ENCODE measurements at places on chromosomes 11 and 22.

- DNase-seq = no peak
Measured at GRCh38 chr11:4884361-4884760, 2.7 kb downstream of the OR51T1 start.

DNA sequence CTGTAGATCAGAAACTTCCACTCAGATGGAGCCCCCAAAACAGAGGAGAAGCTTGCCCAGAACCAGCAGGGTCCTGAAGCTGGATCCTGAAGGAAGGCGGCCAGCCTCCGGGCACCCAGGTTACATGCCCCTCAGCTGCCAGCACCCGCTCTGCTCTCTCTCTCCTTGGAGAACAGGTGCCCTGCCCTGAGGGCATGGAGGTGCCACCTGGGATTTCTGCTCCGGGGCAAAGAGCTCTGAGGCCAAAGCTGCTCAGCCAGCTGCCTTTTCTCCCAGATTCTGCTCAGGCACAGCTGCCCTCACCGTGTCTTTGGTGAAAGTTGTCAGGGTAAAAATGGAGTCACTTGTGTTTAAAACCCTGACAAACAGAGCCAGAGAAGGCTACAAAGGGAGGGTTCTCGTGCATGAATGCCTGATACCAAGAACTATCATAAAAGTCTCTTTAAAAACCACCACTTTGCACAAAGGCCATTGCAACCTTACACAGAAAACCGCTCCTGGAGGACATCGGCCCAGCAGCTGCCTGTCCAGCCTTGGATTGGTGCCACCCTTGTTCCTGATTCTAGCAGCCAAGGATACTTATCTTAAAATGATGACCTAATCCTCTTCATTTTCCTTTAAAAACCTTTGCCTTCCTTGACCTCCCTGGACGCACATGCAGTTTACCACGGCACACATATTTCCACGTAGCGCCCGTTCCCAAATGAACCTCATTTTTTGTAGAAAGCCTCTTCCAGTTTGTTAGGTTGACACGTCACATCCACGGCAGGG lies 140.0 kb downstream of the CACNA1I start:
- DNase-seq = no peak

- DNase-seq = no peak
Measured at GRCh38 chr11:121372671-121373429, 79.3 kb upstream of the SORL1 start.

DNA sequence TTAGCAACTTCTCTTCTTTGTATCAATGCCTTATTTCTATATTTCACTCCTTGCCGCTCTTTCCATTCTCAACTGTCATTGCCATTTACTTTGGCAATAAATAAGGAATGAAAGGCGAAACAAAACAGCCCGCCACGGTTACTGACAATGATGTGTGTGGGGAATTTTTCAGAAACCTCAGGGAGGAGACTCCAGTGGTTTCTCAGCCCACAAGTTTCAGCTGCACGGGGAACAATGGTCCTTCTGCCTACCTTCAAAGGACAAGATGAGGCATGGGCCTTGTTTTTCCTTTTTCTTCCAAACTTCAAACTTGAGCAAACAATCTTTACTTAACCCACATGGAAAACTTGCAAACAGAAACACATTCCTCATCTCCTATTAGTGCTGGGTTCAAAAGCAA lies 409.4 kb downstream of the METTL15 start:
- DNase-seq = no peak

- DNase-seq = no peak
Measured at GRCh38 chr11:125102510-125102909, 8.9 kb downstream of the TMEM218 start.

DNA sequence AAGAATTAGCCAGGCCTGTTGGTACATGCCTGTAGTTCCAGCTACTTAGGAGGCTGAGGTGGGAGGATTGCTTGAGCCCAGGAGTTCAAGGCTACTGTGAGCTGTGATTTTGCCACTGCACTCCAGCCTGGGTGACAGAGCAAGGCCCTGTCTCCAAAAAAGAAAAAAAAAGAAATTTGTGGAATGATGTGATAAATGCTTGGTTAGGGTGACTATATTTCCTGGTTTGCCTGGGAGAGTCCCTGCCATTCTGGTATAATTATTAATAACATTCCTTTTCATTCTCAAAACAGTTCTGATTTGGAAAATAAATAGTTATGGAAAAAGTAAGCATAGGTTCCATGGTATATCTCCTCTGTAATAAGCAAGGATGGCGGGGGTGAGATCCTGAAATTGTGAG lies 74.8 kb downstream of the SWAP70 start:
- no peak for DNase-seq

DNA sequence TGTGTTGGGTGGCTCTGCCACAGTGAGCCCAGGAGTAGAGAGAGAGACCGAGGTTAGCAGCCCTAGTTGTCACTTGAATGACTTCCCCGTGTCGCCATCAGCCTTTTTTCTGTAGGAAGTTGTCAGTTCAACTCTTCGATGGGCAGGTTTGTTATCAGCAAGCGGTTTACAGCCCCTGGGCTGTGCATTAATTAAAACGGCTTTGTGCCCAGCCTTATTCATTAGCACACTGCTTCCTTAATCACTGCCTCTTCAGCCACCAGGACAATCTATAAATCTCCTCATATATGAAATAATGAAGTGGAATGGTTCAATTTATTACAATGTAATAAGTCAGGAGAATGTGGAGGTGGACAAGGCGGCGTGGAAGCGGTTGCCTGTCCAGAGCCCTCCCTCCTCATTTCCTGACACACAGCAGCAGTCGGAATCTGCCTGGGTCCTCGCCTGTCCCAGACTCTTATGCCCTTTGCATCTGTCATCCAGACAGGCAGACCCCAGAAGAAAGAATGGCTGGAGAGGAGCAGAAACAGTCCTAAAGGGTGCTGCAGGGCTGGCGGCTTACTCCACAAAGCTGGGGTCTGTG lies 122.4 kb upstream of the OPCML start:
- no peak for DNase-seq

DNA sequence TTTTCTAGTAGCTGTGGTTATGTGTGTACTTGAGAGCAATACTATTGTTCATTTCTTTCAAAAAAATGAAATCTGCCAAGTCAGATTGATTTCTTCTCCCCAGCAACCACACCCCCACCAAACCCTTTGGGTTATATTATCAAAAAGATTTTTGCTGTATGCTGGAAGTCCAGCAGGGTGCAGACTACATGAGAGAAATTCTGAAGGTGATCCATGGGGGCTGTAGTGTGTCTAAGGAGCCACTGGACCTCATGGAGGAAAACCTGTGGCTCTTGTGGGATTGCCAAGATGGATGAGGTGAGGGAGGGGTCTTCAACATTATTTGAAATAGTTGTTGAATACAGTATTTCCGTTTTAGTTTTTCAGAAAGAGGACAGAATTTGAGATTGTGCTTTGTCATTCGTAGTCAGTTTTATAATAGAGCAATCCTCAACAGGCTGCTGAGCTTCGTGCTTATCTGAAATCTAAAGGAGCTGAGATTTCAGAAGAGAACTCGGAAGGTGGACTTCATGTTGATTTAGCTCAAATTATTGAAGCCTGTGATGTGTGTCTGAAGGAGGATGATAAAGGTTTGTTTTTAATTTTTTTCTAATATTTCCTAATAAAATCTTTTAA lies 3.1 kb downstream of the EIF3M start:
- DNase-seq = no peak

GRCh38 chr11:72336163-72336562 lies 92.2 kb upstream of the PHOX2A start:
- DNase-seq = no peak

DNA sequence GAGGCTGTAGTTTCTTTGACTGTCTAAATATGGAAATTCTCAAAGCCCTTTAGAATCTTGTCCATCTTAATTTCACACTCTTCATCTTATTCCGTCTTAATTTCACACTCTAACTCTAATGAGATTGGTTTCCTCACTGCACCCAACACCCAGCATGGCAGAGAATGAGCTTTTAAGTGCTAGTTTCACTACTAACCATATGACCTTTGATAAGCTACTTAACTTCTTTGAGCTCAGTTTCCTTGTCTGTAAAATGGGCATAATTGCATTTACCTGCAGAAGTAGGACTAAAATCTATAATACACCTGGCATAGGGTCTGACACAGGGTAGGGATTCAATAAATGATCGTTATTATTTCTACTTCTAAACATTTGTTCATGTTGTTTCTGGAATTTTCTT lies 30.4 kb downstream of the TBCEL start:
- DNase-seq = no peak
